ENCODE measurements at places on chromosomes 5 and 9.

GRCh38 chr5:125612776-125613175 lies 810.4 kb upstream of the GRAMD2B start:
- DNase-seq: no peak

DNA sequence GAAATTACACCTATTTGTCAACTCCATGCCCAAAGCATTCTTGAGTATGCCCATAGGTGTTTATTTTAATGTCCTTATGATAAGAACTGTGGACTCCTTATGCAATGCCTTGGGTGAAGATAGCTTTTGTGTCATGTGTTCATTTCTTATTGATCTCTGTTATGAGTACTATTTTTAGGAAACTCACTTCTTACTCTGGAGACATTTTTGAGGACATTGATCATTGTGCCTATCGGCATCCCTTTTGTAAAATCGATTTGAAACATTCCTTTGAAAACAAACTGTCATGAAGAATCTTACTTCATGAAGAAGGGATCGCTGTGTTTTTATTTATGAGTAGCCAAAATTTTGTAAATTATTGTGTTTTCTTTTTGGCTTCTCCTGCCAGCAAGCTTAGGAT lies 257.3 kb downstream of the NTRK2 start:
- no peak for DNase-seq

DNA sequence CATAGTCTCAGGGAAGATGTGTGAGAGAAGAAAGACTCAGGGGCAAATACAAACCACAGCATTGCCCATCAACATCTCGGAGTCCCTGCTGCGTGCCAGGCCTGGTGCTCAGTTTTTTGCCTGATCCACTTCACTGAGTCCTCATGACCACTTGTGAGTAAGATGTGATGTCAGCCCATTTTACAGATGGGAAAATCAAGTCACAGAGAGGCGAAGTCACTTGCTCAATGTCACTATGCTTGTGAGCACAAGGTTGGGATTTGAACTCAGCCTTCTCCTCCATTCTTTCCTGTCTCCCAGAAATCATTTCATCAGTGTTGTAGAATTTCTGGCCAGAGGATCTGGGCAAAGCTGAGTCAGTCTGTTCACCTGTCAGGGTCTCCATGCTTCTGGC lies 34.6 kb upstream of the PSD2 start:
- no peak for DNase-seq

GRCh38 chr5:145553177-145553576 lies 282.0 kb downstream of the PRELID2 start:
- no peak for DNase-seq

GRCh38 chr5:464843-465590 lies 22.0 kb downstream of the EXOC3 start:
- DNase-seq: no peak

DNA sequence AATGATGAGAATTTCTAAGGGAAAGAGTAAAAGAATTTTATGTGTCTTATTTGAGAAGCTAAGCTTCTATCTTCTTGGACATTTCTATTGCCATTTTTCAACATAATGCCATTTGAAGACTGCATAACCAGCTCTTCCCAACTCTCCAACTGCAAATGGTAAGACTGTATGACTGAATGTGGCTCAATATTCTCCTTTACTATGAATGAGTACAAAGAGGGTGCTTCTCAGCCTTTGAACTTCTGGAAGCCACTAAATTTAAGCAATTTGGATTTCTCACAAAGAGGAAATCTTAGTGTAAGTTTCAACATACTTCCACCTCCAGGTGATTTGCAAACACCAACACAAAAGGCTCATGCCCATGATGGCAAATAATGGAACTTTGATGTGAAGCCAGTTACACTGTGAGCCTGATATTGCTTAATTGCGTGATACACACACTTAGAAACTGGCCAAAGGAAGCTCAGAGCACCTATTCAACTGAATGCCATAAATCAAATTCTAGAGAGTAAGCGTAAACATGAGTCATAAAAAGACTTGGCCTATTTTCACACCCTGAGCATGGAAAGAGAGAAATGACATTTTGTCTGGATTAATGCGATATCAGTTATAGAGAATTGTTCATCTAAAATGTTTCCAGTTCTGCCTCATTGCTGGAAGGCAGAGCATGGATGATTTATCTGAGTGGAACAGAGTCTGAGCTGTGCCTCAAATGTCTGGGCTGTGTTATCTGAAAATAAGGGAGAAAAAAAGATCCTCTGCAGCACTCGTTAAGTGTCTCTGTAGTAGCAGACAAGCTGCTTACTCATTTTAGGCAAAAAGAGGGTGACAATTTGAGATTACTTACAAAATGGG lies 145.3 kb downstream of the PLK2 start:
- no peak for DNase-seq

DNA sequence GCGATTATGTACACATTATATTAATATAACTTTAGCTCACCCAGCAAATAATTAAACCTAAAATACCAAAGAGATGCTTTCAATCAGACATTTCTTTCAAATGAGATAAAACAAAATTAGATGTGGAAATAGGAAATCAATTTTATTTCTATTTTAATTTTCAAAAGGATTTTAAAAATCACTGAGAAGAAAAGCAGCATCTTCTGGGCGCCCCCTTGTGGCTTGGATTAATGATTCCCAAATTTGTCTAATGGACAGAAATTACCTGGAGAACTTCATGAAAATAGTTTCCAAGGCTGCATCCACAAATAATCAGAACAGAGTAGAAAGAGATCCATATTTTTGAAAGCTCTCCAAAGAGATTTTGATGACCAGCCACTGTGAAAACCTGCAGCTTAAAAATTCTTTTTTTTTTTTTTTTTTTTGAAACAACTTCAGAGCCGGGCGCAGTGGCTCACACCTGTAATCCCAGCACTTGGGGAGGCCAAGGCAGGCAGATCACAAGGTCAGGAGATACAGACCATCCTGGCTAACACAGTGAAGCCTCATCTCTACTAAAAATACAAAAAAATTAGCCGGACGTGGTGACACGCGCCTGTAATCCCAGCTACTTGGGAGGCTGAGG lies 50.9 kb upstream of the CEMIP2 start:
- peak; percentile 19 for DNase-seq

GRCh38 chr5:133758641-133759040 lies 146.3 kb upstream of the FSTL4 start:
- DNase-seq: no peak

DNA sequence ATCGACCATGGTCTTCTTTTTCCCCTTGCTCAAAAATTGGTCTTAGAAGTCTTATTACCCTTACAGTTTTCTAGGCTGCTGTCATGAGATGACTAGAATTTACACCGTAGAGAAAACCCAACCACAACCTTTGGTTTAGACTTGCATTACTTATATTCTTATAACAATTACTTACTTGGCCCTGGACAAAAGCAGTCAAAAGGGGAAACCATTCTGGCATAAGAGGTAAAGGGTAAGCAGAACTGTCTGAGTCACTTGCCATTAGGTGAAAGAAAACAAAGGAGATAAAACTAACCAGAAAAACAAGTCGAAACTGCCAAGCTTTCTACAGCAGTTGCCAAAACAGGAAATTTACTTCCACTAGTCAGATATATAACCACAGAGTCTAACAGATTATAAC lies 17.9 kb downstream of the TMEM245 start:
- no peak for DNase-seq

DNA sequence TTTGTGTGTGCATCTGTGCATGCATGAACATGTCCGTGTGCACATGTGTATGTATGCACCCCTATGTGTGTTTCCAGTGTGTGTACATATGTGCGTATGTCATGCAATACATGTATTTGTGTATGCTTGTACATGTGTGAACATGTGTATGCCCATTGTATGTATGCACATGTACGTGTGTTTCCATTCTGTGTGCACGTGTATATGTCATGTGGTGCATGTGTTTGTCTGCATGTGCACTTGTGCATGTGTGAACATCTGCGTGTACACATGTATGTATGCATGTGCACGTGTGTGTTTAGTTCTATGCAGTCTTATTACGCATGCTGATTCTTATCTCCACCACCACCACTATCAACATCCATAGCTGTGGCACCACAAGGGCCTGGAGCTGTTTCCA lies 403.5 kb upstream of the IRX4 start:
- DNase-seq: no peak

DNA sequence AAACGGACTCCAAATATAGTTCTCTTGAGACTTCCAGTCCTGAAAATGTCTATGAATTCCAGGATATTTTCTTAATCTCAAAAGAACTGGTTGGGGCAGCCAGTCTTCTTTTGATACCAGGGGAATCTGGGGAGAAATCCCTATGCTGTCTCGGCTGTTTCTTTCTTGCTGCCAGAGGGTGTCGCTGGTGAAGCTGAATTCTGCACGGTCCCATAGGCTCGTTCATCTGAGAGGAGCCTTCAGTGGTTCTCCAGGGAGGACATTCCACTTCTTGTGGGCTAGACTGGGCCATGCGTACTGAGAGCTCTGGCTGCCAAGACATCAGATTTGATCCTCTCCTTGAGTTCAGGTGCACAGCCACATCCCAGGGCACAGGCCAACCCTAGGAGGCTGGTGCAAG lies 155.0 kb upstream of the CLINT1 start:
- no peak for DNase-seq

DNA sequence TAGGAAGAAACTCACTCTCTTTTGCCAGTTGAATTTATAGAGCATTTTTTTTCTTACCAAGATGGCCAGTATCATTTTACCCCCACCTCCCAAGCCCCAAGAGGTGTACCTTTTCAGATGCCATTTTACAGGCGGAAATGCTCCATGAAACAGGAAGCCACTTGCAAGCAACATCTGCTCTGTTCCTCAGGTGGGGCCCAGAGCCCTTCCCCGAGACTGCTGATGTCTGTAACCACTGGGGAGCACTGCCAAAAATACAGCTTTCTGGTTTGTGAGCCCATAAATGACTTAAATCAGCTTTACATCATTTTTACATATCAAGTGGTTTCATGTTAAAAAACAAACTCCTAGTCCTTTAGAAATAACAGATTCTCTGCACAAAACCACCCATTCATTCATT lies 42.9 kb upstream of the GARNL3 start:
- DNase-seq: no peak

DNA sequence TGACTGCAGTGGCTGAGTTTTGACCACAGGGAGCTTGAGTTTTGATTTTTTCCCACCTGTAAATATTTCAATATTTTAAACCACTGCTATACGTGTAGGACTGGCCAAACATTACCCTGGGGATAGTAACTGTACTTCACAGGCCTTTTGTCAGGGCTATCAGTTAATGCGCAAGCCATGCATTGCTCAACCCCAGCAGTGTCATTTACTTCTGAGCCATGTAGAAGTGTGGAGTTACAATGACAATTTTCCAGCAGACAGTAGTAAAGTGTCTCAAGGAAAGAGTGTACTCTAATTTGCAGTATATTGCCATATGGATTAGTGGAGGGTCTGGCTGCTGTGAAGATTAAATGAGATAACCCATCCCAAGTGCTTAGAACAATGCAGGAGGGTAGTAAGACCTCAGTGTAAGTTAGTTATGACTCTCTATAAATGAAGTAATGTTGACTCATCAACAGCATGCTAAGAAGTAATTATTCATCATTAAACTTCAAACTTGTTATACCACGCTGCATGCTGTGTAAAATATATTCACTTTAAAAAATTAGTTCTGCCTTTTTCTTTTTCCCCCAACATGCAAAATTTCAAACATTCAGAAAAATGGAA lies 489.2 kb downstream of the KDM4C start:
- no peak for DNase-seq

DNA sequence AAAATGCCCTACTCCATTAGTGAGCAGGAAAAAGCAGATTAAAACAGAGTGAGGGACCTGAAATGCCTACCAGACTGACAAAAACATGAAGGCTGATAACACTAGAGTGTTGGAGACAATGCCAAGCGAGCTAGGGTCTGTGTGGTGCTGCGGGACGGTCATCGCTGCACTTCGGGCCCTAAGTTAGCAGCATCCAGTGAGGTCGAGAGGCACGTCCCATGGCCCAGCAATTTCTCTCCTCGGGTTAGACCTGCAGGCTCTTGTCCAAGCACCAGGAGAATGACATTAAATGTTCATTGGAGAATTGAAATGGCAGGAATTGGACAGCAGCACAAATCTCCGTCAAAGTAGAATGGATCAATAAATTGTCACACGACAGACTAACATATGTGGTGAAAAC lies 5.3 kb upstream of the CACNA1B start:
- DNase-seq: no peak

DNA sequence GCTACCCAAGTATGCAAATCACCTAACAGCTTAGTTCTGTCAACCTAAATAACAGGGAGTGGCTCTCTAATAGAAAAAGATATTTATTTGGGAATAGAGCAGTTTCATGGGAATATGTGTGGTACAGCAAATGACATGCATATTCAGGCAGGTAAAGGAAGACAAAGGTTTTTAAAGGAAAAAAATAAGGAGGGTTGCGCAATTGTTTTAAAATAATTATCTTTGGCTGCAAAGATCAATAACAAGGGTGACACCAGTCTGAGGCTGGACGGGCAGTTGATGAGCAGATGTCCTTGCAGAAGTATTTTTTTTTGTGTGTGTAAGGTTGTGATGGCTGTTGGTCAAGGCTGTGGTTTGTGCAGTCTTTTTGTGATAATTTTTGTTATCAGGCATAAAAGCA lies 332.0 kb downstream of the ARHGEF28 start:
- DNase-seq: no peak

DNA sequence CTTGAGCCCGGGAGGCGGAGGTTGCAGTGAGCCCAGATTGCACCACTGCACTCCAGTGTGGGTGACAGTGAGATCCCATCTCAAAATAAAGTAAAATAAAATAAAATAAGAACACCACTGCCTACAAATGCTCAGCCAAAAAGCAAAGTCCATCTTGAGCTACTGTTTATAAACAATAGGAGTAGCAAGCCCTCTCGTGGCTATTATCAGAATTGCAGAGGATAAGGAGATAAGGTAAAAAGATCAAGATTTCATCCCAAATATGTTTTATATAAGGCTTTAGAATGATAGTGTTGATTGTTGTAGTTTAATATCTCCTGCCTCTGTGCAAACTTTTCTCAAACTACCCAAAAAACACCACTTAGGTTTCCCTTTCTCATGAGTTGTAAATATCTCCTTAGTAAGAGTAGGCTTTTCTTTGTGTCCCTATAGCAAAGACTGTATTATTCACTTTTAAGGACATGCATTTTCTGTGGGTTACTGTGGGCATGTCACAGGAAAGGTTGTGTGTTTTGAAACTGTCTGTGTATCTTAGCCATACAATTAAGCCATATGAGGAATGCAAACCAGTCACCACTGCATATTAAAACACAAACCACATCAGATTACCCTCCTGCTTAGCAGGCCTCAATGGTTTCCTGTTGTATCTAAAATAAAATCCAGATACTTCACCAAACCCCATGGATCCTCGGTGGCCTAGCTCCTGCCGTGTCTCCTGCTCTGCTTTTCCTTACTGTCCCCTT lies 31.8 kb upstream of the CKS2 start:
- no peak for DNase-seq

- no peak for DNase-seq
Measured at GRCh38 chr5:149940077-149940574, 4.5 kb downstream of the PDE6A start.

- DNase-seq: no peak
Measured at GRCh38 chr5:42749020-42749419, 7.6 kb upstream of the CCDC152 start.

- DNase-seq: no peak
Measured at GRCh38 chr5:67129768-67130167, 66.8 kb downstream of the CD180 start.

Measured in effector CD8-positive, alpha-beta T cell (primary cell).